ENCODE measurements at places on chromosomes 13 and 19.

- DNase-seq, result no peak
Observed at GRCh38 chr19:2350656-2351055, 9.4 kb upstream of the TMPRSS9 start.

- no peak for DNase-seq
Observed at GRCh38 chr19:5809053-5809452, 4.2 kb downstream of the NRTN start.

- no peak for DNase-seq
Observed at GRCh38 chr19:10968527-10969135, 7.8 kb downstream of the SMARCA4 start.

GRCh38 chr13:72823724-72824123, 41.8 kb downstream of the PIBF1 start:
- DNase-seq, result no peak

- no peak for DNase-seq
Observed at GRCh38 chr13:24221007-24221406, 60.5 kb downstream of the SPATA13 start.

- DNase-seq, result no peak
Observed at GRCh38 chr13:114049026-114049425, 75.2 kb upstream of the C13orf46 start.
